Psoas muscle (tissue), 8 donors: ENCODE measurements at places on chromosomes 2 and 18. TPM values are rescaled to one million over a fixed set of nuclear protein-coding genes. Genes with fewer than 3 reads are reported as not detected.

EVX2 gene
- total RNA-seq: not detected

RTTN gene
- total RNA-seq: 7.1 TPM

COL5A2 gene
- 3.9 TPM for total RNA-seq

VWC2L gene
- total RNA-seq: 0.51 TPM

CCDC141 gene
- total RNA-seq: 12.3 TPM

TYW5 gene
- total RNA-seq: 3.3 TPM

NEU4 gene
- 10.7 TPM for total RNA-seq

TLX2 gene
- total RNA-seq: not detected
